ENCODE measurements at places on chromosomes 11 and 22.

DNA sequence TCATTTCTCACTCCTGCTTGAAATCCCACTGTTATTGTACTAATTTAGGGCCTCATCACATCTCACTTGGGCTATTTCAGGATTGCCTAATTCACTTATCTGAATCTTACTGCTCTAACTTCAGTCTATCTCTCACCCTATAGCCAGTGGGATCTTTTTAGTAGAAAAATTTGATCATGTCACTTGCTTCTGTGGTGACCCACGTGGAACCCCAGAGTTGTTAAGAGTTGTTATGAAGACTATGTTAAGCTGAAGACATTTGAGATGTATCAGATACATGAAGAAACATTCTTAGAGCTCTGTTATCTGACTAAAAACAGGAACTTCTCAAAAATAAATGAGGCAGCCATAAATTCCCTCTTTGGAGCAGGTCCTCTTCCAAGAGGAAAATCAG lies 1375.6 kb upstream of the TENM4 start:
- DNase-seq, result no peak

- peak; percentile 72 for DNase-seq
These were observed 734 bp downstream of the PPP1R14B start for GRCh38 chr11:64245797-64246620.

- DNase-seq, result no peak
These were observed 35.5 kb upstream of the ST14 start for GRCh38 chr11:130124096-130124495.

DNA sequence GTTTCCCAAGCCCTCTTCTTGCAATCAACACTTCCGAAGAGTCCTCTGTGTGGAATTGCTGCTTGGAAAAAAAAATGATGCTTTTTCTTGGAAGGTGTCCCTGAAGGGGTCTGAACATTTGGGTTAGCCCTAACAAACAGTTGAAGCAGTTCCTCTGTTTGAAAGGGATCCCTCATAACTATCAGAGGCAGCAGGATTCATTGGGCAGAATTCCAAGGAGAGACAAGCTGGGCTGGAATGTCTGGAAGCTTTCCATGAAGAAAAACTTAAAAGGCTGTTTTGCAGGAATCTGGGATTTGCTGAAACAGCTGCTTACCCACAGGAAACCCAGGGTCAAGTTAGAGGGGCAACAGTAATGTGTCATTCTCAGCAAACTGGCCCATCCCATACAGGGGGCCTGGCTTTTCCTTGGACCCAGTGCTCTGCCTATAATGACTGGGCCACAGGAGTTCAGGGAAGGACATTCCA lies 3.1 kb downstream of the CSNK2A3 start:
- no peak for DNase-seq

DNA sequence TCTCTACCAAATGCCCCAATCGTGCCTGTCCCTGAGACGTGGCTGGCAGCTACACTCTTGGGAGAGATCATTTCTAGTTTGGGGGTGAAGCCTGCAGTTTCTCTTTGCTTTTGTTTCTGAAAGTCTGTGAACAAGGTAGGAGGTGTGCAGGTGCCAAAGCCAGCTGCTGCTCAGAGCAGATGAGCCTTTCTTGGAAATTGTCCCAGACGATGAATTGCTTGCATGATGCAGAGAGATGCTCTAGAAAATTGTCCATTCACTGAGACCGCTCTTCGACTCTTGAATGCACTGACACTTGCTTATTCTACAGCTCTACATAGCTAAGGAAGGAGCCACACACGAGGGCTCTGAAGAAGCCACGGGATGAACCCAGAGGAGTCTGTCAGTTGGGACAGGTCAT lies 225.6 kb upstream of the E2F8 start:
- no peak for DNase-seq

- no peak for DNase-seq
These were observed 62.6 kb upstream of the SLC17A6 start for GRCh38 chr11:22275600-22275999.

DNA sequence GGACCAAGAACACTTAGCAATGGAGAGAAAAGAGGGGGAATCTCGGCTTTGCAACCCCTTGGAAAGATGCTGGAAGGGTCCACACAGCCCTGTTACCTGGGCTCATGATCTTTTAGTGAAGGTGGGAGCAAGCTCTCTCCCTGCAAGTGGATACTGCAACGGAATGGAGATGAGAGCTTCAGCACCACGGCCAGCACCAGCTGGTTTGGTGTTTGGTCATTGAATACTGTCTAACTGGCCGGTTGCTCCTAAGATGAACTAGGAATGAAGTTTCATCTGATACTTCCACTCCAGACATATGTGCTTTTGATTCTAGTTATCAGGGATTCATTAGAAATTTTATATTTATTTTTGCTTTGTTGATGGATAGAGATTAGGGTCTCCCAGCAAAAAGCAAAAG lies 16.3 kb downstream of the HTR3A start:
- DNase-seq, result no peak

DNA sequence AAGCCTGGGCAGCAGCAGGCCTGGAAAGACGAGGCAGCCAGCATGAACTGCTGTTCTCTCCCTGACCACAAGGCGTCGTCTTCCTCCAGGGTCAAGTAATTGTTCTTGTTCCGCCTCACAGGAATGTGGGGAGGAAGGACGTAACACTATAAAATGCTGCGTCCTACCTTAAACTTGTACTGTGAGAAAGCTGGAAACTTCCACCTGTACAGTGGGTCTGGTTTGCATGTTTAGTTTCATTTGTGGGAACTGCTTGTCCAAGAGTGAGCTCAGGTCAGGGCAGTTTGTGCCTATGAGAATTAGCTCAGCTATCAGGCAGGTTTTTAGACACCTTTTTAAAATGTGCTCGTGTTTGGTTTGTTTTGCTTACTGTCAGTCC lies 55.2 kb downstream of the PANX1 start:
- peak; percentile 13 for DNase-seq

- DNase-seq, result no peak
These were observed 7.3 kb upstream of the GTSE1 start for GRCh38 chr22:46289244-46289891.

GRCh38 chr22:43922123-43922522 lies 1.5 kb upstream of the PNPLA3 start:
- DNase-seq, result no peak

DNA sequence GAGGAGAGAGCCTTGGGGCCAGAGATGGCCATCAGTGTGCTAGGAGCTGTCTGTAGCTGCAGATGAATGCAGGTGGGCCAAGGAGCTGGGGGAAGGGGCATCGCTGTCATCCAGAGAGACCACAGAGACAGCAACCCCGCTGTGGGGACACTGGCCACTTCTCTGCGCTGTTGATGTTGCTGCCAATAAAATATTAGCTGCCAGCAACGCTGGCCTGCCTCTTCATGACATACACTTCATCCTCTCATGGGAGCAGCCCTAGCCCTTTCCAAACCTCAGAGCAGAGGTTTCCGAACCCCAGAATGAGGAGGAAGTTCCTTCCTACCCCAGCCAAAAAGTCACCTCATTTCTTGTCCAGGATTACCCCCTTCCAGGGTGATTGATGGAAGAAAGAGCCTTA lies 106.2 kb downstream of the PARVA start:
- DNase-seq, result no peak

DNA sequence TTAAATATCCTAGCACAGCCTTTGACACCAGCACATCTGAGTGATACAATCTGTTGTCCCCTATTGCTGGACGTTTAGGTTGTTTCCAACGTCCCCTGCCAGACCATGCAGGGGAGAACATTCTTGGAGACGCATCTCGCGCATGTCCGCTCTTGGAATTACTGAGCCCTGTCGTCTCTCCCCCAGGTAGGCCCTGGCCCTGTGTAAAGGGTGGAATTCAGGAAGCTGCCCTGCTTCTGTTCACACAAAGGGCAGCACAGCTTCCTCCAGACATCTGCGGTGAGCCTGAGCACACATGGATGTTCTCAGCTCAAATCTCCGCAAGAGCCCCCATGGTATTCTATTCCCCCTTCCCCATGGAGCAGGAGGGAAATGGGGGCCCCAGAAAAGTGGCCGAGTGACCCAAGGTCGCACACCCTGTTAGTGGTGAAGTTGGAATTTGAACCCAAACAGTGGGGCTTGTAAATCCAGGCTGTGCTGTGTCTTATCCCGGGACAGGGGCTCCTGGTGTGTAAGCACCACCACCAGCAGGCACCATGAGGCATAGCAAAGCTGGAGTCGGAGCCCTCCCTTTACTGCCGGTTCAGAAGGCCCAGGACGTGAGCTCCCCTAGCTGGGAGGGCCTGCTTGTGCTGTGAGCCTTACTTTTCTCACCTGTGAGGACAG lies 5.0 kb upstream of the FGF19 start:
- DNase-seq, result no peak

DNA sequence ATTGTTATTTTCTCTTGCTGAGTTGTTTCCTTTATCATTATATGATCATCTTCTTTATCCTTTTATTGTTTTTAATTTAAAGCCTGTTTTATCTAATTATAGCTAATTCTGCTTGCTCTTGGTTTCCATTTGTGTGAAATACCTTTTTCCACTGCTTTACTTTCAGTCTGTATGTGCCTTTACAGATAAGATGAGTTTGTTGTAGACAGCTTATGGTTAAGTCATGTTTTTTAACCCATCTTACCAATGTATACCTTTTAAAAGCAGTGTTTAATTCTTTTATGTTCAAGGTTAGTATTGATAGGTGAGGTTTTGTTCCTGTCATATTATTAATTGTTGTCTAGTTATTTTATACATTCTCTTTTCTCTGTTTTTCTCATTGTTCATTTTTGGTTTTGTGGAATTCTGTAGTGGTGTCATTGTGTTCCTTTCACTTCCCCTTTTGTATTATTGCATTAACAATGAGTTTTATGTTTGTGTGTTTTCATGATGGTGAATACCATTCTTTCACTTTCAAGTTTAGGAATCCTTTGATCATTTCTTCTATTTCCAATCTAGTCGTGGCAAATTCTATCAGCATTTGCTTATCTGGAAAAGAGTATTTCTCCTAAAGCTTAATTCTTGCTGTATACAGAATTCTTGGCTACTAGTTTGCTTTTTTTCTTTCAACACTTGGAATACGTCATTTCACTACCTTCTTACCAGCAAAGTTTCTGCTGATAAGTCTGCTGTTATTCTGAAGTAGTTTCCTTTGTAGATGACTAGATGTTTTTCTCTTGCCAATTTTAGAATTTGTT lies 21.8 kb downstream of the OR5AN1 start:
- DNase-seq, result no peak

- DNase-seq, result no peak
These were observed 96.6 kb upstream of the FAT3 start for GRCh38 chr11:92128026-92128425.

GRCh38 chr11:47566149-47566698 lies 825 bp downstream of the PTPMT1 start:
- no peak for DNase-seq

DNA sequence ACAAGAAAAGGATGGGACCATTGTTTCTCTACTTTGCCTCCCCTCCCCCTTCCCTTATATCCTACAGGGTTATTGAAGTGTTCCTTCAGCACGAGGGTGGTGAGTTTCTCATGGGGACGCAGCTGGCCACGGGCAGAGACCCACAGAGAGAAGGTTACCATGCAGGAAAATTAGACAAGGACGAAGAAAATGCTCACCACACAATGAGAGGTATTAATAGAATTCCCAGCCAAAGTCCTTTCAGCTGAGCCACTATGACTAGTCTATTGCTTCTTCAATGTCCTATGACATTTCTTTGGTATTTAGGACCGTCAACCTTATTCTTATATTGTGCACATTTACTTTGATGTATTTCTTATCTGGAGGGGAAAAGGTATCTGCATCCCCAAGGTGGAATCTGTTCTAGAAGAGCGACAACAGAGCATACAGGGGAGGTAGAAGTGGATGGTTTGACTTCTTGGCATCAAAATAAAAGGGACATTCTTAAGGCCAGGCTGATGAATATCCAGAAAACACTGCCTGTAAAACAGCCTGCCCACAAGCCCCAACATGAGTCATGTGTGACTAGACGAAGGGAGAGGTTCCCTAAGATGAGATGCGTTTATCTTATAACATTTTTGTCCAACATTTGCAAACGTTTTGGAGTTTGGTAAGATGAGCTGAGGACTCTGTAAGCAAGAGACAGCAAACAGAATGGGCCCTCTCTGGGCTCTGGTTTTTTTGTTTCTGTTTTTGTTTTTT lies 209.8 kb upstream of the NARS2 start:
- DNase-seq, result no peak

GRCh38 chr11:125233736-125234275 lies 69.3 kb downstream of the PKNOX2 start:
- no peak for DNase-seq

- DNase-seq, result no peak
These were observed 493.8 kb downstream of the NTM start for GRCh38 chr11:131864228-131864627.

GRCh38 chr22:28075358-28075981 lies 156.4 kb upstream of the PITPNB start:
- no peak for DNase-seq

- DNase-seq, result no peak
These were observed 39.1 kb upstream of the GRAMD4 start for GRCh38 chr22:46580940-46581537.

DNA sequence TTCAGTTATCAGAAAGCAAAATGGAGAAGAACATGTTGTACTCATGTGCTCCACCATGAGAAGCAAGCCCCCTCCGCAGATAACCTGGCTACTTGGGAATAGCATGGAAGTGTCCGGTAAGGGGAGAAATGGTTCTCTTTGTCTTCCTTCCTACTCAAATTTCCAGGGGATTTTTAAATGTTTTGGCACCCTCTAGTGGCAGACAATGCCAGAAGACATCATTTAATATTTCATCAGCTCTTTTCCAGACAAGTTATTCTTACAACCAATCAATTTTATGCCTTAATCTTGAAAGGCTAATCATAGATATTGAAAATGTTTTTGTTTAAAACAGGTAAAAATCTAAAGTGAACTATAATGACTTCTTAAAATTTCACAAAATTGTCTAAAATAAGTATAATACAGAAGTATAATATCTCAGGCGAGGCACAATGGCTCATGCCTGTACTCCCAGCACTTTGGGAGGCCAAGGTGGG lies 15.7 kb downstream of the CRTAM start:
- DNase-seq, result no peak

- no peak for DNase-seq
These were observed 244.3 kb downstream of the FAM76B start for GRCh38 chr11:95545116-95545875.

DNA sequence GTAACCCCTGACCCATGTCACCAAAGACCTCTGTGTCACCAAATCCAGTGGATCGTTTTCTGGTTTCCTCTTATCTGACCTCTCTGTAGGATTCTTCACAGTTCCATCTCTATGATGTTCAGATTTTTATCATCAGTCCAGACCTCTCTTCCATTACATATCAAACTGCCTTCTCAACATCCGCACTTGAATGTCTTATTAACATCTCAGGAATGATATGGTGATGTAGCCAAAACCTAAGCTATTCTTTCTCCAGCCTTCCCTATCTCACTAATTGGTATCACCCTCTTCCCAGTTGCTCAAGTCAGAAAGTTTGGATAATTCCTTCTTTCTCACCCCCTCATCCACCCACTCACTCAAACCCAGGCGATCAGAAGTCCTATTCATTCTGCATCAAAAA lies 13.4 kb downstream of the APLNR start:
- DNase-seq, result no peak

DNA sequence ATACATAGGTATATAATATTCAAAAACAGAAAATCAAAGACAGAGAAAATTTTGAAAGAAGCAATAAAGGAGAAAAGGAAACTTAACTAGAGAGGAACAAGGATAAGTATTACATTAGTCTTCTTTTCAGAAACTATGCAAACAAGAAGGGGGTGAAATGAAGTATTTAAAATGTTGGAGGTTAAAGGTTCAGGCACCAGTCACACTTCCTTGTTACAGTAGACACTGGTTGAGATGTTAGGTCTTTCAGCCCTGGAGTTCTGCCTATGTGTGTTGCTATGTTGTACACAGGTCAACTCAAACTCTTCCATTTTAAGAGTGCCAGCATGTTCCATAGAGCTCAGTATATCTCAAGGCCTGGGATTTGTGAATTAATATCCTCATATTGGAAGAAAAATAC lies 6.0 kb upstream of the MS4A4A start:
- DNase-seq, result no peak

Data from stimulated activated CD8-positive, alpha-beta memory T cell treated with anti-CD3 and anti-CD28 coated beads, Interleukin-2, amount 100 ng/mL, for 48 hours (primary cell).